ENCODE measurements at places on chromosomes 12 and 14.

GRCh38 chr12:112813836-112814235 is 22.3 kb downstream of the RPH3A start:
- DNase-seq: no peak

DNA sequence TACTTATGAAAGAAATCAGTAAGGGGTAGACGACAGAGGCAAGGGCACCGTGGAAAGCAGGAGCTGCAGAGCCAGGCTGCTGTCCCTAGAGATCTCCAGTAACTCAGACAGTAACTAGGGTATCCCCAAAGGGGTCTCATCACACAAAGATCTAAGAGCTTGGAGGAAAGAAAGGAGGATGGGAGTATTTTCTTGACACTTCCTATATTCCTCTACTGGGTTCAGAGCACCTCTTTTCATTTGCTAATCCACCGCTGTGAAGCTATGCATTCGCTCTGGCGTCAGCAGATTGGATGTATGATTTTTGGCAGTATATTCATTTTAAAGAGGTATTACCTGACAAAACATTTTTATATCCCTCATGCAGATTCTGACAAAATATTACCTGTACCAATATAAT is 12.6 kb downstream of the USP44 start:
- no peak for DNase-seq

- DNase-seq: no peak
Observed at GRCh38 chr12:25716842-25717241, 163.8 kb upstream of the LMNTD1 start.

DNA sequence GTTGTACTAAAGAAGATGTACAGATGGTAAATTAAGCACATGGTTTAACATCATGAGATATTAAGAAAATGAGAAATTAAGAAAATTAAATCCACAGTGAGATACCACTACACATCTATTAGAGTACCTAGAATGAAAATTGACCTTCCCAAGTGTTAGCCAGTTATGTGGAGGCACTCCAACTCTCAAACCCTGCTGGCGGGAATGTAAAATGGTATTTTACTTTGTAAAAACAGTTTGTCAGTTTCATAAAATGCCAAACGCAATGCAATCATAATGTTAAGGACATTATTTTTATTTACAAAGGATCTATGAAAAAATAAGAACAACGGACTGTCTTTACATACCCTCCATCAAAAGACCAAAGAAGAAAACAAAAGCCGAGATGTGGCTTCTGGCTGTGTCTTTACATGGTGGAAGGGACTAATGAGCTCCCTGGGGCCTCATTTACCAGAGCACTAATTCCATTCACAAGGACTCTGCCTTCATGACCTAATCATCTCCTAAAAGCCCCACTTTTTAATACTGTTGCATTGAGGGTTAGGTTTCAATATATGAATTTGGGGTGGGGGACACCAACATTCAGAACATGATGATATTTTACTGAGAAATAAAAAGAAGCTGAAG is 1178.7 kb downstream of the AACS start:
- no peak for DNase-seq

- no peak for DNase-seq
Observed at GRCh38 chr12:12776261-12776660, 9.2 kb upstream of the APOLD1 start.

GRCh38 chr12:96698521-96698920 is 208.5 kb upstream of the NEDD1 start:
- DNase-seq: no peak

DNA sequence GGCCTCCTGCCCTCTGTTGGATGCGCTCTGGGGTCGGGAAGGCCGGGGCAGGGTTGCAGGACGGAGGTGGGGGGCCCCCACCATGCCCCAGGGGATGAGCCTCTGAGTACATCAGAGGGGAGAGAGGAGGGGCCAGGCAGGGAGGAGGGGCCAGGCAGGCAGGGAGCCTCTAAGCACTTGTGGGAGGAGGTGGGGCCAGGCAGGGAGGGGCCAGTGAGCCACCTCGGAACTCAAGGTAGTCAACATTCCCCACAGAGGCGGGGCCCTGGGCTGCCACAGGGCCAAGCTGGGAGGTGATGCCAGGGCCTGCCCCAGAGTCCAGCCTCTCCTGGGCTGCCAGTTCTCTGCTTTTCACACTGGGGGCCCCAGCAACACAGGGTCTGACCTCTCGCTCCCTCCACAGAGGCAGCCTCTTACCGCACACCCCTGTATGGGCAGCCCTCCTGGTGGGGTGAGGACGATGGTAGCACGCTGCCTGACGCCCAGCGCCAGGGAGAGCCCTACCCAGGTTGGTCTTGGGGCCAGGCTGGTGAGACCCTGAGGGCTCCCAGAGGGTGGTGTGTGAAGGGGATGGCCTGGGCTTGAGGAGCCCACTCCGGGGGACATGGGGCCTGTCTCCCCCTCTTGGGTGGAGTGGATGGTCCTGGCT is 17.4 kb downstream of the CEP170B start:
- no peak for DNase-seq

DNA sequence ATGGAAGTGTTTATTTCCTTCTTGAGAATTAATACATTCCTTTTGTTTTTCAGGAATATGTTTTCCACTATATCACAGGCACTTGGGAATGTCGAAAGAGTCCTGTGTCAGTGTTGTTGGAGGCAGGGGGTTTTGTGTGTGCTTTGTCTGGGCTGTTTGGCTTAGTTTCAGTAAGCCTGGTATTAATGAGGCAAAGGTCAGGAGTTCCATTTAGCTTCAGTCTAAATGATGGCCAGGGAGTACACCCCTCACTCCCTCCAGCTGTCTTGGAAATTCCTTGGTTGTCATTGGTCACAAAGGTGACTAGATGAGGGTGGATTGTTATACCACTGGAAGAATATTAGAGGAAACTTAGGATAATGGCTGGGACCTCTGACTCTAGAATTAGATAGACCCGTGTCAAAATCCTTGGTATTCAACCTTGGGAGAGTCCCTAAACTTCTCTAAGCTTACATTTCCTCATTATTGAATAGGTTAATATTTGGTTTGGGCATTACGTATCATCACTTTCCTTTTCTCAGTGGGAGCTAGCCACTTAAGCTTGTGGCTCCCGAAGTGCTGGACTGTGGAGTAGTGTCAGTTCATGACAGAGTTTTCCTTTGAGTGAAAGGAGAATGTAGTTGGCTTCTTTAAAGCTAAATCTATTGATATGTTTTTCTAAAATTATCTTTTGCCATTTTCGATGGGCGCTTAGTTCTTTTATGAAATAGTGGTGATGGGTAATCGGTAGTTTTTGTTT is 5.2 kb downstream of the FRS2 start:
- peak; percentile 33 for DNase-seq

GRCh38 chr12:114395755-114396152 is 10.2 kb downstream of the TBX5 start:
- peak; percentile 83 for DNase-seq

GRCh38 chr12:70403826-70404225 is 37.7 kb downstream of the KCNMB4 start:
- DNase-seq: no peak

DNA sequence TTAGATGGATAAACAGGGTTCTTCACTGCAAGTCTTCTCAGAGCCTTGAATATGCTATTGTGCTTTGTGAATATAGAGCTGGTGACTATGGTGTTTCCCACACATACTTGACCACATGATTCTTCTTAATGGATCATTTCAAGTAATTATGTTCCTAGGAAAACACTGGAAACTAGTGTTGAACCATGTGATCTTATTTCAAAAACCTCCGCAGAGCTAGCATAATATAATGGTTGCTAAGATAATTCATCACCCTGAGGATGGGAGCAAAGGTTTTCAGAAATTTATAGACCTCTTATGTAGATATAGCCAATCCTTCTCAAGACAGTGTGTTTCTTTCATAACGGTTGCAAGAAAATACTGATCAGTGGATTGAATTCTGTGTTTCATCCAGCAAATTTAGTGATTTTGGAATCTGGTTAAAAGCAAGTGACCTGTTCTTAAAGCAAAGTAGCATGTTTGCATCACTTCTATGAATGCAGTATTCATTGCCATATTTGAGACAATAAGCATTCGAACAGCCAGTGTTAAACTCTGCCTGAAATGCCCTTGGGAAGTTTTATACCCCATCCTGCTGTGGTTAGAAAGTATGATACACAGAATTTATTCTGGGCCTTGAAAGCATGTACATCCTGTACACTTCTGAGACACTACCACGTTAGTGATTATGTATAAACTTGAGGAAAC is 341.0 kb upstream of the E2F7 start:
- DNase-seq: no peak

DNA sequence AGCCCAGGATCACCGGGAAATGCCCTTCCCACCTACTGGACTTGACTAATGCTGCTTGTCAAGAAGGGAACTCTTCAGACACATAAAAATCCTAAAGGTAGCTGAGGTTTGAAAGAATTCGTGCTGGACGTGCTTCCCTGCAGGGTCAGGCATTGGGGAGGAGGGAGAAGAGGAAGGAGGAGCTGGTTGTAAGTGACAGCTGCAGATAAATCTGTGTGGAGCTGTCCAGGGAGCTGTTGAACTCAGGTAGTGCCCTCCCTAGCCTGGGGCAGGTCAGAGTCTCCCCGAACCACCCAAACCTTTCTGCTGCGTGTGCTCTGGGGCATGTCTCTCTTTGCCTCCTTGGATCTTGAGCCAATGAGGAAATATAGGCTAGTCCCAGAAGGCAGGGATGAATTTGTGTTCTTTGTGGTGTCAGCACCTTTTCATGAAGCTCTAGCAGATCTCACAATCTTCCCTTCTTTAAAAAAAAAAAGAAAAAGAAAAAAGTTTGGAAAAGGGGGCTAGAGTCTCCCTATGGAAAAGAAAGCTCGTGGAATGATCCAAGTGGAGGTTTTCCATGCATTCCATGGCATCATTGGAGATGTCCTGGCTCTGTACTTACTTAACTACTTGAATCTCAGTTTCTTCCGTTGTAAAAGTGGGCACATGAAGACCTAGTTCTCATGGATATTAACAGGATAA is 23.6 kb upstream of the FOS start:
- DNase-seq: no peak

DNA sequence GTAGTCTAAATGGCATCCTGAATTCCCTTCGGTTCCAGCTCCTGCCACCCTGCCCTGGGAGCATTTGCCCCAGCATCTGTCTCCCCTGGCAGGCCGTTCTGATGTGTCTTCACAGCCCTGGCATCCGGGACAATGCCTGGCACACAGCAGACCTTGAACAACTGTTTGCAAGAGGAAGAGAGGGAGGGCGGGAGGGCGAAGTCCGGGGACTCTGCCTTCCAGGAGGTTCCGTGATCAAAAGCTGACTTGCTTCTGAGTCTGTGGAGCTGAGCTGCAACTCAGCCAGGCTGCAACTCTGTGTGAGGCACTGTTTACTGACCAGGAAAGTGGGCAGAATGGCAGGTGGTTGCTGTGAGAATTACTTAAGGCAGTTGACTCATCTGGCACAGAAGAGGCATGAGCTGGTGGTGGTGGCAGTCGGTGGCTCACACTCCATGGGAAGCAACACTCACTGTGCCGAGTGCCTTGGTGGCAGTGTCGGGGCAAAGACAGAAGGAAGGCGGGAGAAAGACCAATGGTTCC is 61.1 kb upstream of the DLK1 start:
- no peak for DNase-seq

Data from BJ (cell line).